ENCODE measurements at places on chromosomes 3 and 15.

- H3K27me3 ChIP-seq: no peaks in the 10 kb centered on the region
- H3K36me3 ChIP-seq: no peaks in the 10 kb centered on the region
- H3K4me3 ChIP-seq: no peak overlapping the region
- no peaks in the 10 kb centered on the region for H3K4me1 ChIP-seq
- DNase-seq: no peak
Measured at GRCh38 chr3:111314181-111314873, 227.7 kb upstream of the CD96 start.

GRCh38 chr15:78993931-78994530, 49.2 kb upstream of the CTSH start:
- no peak overlapping the region for H3K27ac ChIP-seq
- no peaks in the 10 kb centered on the region for H3K36me3 ChIP-seq
- no peaks in the 10 kb centered on the region for H3K27me3 ChIP-seq
- no peak for DNase-seq

DNA sequence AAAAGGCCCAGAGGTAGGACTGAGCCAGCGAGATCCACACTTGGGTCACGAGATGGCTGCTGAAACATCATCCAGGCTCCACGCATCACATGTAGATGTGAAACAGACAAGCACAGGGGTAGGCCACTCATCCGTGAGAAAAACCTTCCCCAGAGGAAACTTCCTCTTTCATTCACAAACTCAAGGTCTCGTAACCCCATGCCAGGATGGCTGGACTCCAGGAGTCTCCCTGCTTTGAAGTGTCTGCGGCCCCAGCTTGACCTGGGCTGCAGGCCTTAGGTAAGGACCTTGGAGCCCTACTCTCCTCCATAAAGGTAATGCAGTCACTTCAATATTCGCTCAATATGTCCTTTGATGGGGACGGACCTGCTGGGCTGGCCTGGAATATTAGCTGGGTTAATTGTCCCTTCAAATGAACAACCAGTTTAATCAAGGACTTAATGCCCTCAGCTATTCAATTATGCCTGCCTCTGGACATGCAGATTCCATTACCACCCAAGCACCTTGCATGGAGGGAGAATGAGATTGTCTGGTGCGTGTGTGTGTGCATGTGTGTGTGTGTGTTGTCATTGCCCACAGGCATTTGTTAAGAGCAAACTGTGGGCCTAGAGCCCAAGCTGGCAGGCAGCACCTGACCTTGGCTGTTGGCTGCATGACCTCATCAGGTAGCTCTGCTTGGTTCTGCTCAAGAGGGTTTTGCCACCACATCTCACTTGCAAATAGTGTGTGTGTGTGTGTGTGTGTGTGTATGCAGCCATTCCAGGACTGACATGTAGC, 186.9 kb upstream of the TLE3 start:
- H3K27me3 ChIP-seq: no peaks in the 10 kb centered on the region
- H3K36me3 ChIP-seq: no peaks in the 10 kb centered on the region
- H3K27ac ChIP-seq: no peak overlapping the region
- H3K4me3 ChIP-seq: no peak overlapping the region

DNA sequence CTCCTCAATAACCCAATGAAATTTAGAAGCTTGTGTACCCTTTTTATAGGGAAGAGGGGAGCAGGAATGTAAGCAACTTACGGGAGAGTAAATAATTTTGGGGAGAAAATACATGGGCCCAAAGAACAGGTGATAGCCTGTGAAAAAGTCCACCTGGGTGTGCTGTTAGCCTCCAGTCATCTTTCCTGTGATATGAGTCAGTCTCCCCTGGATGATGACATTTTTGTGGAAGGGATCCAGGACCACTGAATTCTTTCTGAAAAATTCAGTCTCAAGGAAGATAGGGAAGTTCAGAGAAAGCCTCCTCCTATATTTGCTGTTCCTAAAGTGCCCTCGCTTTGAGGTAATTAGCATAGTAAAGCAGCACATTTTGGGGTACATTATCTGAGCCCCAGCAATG, 149.8 kb downstream of the SQOR start:
- no peaks in the 10 kb centered on the region for H3K4me1 ChIP-seq
- no peak for DNase-seq
- H3K27ac ChIP-seq: no peak overlapping the region
- no peaks in the 10 kb centered on the region for H3K36me3 ChIP-seq

GRCh38 chr3:37995652-37996641, 5.4 kb downstream of the VILL start:
- H3K27ac ChIP-seq: no peak overlapping the region
- no peak overlapping the region for H3K4me3 ChIP-seq
- H3K36me3 ChIP-seq: no peaks in the 10 kb centered on the region
- DNase-seq: no peak

GRCh38 chr3:87575550-87575949, 299.2 kb upstream of the POU1F1 start:
- no peaks in the 10 kb centered on the region for H3K4me1 ChIP-seq
- H3K4me3 ChIP-seq: no peak overlapping the region
- H3K36me3 ChIP-seq: no peaks in the 10 kb centered on the region
- no peak for DNase-seq
- H3K27me3 ChIP-seq: no peaks in the 10 kb centered on the region

GRCh38 chr3:43104660-43105595, 951 bp downstream of the POMGNT2 start:
- DNase-seq: no peak
- H3K27ac ChIP-seq: no peak overlapping the region
- H3K4me1 ChIP-seq: peaks cover 3% of the 10 kb centered on the region
- H3K27me3 ChIP-seq: no peaks in the 10 kb centered on the region
- peak overlapping the region; percentile 98 for H3K4me3 ChIP-seq

- H3K36me3 ChIP-seq: peaks cover 33% of the 10 kb centered on the region
- no peak for DNase-seq
- no peaks in the 10 kb centered on the region for H3K27me3 ChIP-seq
- peaks cover 70% of the 10 kb centered on the region for H3K4me1 ChIP-seq
Measured at GRCh38 chr3:141410408-141410807, 42.1 kb downstream of the ZBTB38 start.

DNA sequence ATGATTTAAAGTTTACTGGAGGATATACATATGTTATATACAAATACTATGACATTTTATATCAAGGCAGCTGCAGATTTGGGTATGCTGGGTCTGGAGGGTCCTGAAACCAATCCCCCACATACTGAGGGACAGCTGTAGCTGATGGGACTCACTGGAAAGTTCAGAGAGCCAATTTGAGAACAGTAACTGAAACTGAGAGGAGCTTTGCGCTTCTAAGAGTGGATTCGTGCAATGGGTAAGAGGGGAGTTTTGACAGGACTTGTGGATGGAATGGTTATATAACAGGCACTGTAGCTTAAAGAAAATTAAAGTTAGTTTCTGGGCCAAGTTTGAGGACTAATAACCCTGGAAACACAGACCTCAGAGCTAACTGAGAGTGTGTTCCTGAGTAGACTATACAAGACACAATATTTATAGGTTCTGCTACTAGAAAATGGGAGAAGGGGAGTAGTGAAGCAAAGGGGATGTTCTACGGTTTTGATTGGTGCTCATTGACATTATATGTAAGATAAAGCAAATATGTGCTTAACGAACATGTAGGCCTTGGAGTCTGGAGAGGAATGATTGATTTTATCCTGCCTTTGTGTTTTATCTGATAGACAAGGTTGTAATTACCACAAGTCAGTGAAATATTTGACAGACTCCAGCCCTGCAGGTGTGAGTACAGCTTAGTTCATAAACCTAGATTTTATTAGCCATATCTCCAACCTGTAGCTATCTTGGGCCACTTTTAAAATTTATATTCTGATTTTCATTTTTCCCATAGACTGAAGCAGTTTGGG, 4.8 kb upstream of the ZMAT3 start:
- H3K27me3 ChIP-seq: no peaks in the 10 kb centered on the region
- H3K4me1 ChIP-seq: no peaks in the 10 kb centered on the region
- H3K36me3 ChIP-seq: no peaks in the 10 kb centered on the region
- no peak overlapping the region for H3K27ac ChIP-seq

DNA sequence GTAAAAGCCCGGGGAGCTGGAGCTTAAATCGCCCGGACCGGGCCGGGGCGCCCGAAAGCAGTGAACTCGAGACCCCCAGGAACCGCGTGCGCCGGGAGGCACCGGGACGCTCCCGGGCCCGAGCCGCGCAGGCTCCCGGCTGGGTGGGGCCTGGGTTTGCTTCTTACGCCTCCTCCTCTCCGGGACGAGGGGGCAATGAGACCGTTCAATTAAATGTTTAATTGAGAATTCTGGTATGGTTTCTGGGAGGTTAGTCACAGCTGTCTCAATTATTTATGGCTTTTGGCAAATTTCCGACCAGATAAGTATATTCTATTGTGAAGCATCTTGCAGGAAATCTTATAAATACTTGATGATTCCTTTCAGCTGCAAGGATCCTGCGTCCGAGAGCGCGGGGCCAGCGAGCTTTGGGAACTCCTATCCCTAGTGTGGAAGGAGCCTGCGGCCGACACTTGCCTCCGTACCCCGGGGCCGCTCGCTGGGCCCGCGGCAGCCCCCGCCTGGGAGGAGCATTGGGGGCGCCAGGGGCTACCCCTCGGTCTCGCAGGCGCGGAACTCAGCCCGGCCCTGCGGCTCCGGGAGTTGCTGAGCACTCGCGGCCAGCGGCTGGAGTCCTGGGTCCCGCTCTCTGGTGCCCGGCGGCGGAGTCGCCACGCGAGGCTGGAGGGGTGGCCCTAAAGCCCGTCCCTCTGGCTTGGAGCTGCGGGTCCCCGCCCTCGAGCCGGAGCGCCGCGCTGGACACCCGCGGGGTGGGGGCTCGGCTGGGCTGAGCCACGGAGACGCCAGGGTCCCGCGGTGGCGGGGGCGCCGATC, 10.3 kb downstream of the ISL2 start:
- H3K4me3 ChIP-seq: peak overlapping the region; percentile 54
- no peak overlapping the region for H3K27ac ChIP-seq
- DNase-seq: no peak
- no peaks in the 10 kb centered on the region for H3K36me3 ChIP-seq
- peaks cover 49% of the 10 kb centered on the region for H3K27me3 ChIP-seq

DNA sequence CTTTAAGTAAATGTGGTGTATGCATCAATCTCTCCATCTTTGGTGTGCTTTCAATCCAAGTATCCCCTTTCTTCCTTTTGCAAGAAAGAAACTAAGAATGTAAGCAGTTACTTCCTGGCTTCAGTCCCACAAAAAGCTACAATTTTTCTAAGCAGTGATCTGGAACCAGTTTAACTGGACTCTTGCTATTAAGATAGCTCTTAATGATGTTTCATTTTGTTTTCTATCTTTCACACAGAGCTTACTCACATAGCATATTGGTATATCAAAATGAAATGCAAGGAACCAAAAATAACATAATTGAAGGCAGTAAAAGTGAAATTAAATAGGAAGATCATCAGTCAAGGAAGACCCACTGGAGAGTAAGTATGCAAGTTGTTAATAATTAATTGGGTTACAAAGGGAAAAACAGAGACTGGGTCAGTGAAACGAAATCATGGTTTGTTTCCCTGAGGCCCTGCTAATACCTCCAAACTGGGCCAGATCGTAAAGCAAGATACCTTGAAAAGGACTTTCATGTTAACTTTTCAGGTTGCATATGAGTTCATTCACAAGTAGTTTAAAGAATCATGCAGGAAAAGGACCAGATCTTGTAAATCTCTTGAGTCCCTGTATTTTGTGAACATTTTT, 41.9 kb downstream of the GPR160 start:
- no peak overlapping the region for H3K27ac ChIP-seq
- H3K36me3 ChIP-seq: no peaks in the 10 kb centered on the region
- no peak for DNase-seq
- no peaks in the 10 kb centered on the region for H3K27me3 ChIP-seq

- no peak overlapping the region for H3K4me3 ChIP-seq
- H3K27ac ChIP-seq: no peak overlapping the region
- H3K4me1 ChIP-seq: no peaks in the 10 kb centered on the region
- DNase-seq: no peak
- no peaks in the 10 kb centered on the region for H3K27me3 ChIP-seq
Measured at GRCh38 chr15:52620496-52620895, 51.7 kb upstream of the ARPP19 start.

DNA sequence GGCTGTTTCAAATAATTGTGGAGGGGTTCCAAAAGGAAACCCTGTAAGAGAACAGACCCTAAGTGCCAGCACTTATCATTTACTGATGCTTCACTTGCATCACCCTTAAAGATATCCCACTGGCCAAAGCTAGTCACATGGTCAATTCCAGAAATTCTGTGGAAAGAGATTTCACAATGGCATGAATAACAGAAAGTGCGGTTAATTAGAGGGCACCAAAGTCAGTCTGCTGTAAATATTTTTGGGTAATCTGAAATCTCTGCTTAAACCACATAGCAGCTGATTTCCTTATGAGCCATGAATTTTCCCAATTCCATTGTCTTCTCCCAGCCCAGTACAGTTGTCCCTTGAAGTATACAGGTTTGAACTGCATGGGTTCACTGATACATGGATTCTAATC, 346.1 kb downstream of the SI start:
- no peak overlapping the region for H3K27ac ChIP-seq
- H3K36me3 ChIP-seq: no peaks in the 10 kb centered on the region
- H3K27me3 ChIP-seq: no peaks in the 10 kb centered on the region
- DNase-seq: no peak
- no peak overlapping the region for H3K4me3 ChIP-seq

GRCh38 chr15:53312707-53313106, 446.8 kb downstream of the WDR72 start:
- H3K4me1 ChIP-seq: no peaks in the 10 kb centered on the region
- H3K36me3 ChIP-seq: no peaks in the 10 kb centered on the region
- DNase-seq: no peak
- no peak overlapping the region for H3K4me3 ChIP-seq
- no peaks in the 10 kb centered on the region for H3K27me3 ChIP-seq

- H3K27me3 ChIP-seq: peaks cover 8% of the 10 kb centered on the region
- no peak for DNase-seq
- H3K36me3 ChIP-seq: no peaks in the 10 kb centered on the region
- H3K4me3 ChIP-seq: no peak overlapping the region
- H3K27ac ChIP-seq: no peak overlapping the region
- no peaks in the 10 kb centered on the region for H3K4me1 ChIP-seq
Measured at GRCh38 chr15:65978110-65978509, 108.8 kb downstream of the RAB11A start.

- no peak for DNase-seq
- no peak overlapping the region for H3K27ac ChIP-seq
- no peaks in the 10 kb centered on the region for H3K36me3 ChIP-seq
- no peaks in the 10 kb centered on the region for H3K27me3 ChIP-seq
- no peaks in the 10 kb centered on the region for H3K4me1 ChIP-seq
- H3K4me3 ChIP-seq: no peak overlapping the region
Measured at GRCh38 chr3:151562891-151563290, 102.0 kb upstream of the IGSF10 start.

DNA sequence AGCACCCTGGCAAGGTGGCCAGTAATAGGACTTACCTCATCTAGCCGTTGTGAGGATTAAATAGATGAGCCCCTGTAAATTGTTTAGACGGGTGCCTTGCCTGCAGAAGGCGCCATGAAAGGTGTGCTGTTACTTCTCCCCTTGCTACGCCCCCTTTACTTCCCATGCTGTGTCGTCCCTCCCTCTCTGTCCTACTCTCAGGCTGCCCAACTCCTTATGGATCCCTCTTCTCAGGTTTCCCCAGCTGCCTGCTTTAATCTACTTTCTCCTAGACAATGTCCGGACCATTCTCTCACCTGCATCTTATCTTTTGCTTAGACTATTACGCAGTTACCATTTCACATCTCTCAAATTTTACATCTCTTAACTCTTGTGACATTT, 1.7 kb upstream of the FBXW12 start:
- H3K36me3 ChIP-seq: no peaks in the 10 kb centered on the region
- no peaks in the 10 kb centered on the region for H3K27me3 ChIP-seq
- no peak for DNase-seq
- no peak overlapping the region for H3K27ac ChIP-seq
- H3K4me1 ChIP-seq: no peaks in the 10 kb centered on the region
- no peak overlapping the region for H3K4me3 ChIP-seq

All from ascending aorta (tissue), 2 donors.